ENCODE measurements at places on chromosomes 7 and 10.

GRCh38 chr10:104122225-104123107 lies 495 bp downstream of the SFR1 start:
- no peak for DNase-seq

GRCh38 chr10:131728286-131729228 lies 172.3 kb upstream of the PPP2R2D start:
- DNase-seq: no peak

GRCh38 chr7:96649981-96650380 lies 59.7 kb downstream of the SEM1 start:
- DNase-seq: no peak

GRCh38 chr10:132732518-132732917 lies 53.4 kb downstream of the NKX6-2 start:
- DNase-seq: no peak

GRCh38 chr7:156065400-156065799 lies 253.1 kb upstream of the SHH start:
- no peak for DNase-seq

DNA sequence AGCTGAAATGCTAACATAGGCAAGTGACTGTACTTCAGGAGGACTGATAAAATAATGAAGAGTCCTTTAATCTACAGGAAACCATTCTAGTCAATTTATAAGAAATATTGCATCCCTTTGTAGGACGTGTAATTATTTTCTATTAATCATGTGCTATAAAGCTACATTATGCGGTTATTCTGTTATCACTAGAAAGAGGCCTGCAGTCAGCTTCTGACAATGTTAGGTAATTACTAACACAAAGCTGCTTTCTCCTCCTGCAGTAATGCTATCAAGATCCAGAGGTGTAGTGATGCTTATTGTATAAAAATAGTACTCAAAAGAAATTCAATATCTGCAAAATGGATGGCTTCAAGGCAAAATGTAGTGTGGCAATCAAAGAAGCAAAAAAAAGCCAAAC lies 191.1 kb downstream of the SKAP2 start:
- no peak for DNase-seq

DNA sequence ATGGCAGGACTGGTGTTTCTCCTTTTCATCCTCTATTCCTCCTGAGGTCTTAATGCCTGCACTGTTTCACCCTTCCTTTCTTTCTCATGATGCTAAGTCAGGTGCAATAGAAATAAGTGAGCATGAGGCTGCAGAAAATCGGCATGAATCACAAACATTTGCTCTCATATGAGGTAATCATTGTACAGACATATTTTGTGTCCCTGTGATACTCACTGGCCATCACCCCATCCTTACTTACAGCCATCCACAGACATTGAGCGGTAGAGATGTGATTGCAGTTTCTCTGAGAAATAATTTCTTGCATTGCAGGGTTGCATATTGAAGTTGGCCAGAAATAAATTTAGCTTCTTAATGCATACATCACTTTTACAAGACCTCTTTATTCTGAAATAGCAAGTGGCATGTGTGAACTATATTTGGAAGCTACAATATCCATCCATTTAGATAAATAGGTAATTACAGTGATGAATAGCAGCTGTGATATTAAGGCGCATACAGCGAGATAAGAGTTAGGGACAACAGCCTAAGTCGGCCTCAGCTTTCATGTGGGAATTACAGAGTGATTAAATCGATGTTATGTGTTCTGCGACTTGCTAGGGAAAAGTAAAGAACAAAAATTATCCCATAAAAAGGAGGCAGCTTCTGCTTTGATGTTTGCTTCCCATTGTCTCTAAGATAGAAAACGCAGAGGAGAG lies 612.6 kb downstream of the SORCS3 start:
- no peak for DNase-seq

DNA sequence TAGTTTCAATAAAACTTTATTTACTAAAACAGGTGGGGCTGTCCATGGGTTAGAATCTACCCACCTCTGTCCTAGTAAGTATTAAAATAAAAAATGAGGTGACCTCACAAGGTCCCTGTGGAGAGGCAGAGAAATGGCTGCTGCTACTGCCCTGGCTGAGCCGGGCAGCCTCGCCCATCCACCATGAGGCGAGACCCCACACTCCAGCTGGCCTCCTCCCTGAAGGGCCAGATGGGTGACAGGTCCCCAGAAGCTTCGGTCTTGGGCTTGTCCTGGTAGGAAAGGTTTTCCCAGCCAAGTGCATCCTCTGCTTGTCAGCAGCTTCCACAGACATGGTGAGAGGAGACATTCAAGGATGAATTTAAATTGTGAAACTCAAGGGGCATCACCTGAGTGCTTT lies 565.8 kb downstream of the PTPRN2 start:
- no peak for DNase-seq

DNA sequence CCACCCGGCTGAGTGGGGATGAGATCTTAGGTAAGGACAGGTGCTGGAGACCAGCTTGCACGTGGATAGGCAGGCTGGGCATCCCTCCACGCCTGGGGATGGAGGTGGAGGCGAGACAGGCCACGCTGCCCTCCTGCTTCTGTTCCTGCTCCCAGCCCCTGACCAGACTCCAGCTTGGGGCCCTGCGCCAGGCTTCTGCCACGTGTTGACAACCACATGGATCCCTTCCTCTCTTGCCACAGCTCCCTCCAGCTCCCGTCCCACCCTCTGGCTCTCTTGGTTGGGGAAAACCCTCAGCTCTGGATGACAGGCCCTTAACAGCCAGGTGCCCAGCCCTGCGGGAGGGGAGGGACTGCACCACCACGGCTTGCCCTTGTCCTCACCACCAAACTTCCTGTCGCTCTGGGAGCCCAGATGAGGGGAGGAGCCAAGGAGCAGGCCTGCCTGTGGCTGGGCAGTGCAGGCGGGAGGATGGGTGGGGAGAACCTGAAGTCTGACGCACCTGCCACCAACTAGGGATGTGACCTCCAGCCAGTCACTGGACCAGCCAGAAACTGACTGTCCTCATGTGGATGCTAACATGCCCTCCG lies 36.0 kb downstream of the KCNH2 start:
- no peak for DNase-seq

GRCh38 chr10:4217187-4217586 lies 432.2 kb upstream of the KLF6 start:
- no peak for DNase-seq

DNA sequence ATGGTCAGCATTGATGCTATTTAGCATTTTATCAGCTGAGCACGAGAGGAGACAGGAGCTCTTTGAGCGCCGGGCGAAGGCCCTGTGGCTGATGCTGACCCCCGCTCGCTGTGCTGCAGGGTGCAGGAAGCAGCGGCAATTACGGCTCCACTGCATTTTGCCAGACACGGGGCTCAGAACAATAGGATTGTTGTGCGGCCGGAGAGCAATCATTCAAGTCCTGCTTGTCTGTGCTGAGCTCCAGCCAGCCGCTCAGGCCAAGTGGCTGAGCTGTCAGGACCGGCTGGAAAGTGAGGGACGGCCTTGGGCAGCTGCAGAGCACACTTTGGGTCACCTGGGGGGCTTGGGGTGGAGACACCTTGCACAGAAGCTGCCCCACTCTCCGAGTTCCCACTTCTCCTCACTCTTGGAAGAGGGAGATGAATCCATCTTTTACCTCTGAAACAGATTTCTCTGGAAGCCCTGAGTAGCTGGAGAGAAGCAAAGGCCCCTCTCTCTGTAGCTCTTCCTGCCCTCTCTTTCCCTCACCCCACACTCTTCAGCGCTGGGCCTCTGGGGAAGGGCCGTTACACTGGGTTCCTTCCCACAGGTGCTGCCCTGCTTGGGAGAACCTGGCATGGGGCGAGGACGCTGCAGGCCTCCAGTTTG lies 17.3 kb upstream of the ADARB2 start:
- DNase-seq: no peak

All from fibroblast of the conjunctiva (primary cell).